Activated T-cell treated with anti-CD3 and anti-CD28 coated beads, Interleukin-2, amount 50 U/mL, for 72 hours (primary cell): ENCODE measurements at places on chromosomes 5 and 9.

DNA sequence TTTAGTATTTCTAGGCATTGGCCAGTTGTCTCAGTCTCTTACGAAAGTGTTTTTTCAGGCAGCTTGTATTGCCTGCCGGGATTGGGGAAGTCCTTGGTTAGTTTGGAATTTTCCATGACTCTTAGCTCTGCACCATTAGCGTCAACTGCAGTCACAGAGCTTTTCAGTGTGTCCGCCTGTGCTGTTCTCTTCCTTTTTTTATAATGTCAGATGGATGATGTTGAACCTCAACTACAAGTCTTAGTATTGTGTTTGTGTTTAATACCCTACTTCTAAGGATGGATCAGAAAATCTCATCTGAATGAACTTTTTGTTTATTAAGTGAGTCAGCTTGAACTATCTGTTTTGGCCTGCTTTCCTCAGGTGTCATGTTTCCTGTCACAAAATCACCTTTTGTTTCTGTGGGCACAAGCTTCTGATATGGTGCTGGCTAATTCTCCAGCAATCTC lies 33.1 kb downstream of the ATP6V0E1 start:
- no peaks in the 10 kb centered on the region for H3K27me3 ChIP-seq
- peak overlapping the region; percentile 4 for H3K4me3 ChIP-seq
- H3K36me3 ChIP-seq: peaks cover 2% of the 10 kb centered on the region
- H3K27ac ChIP-seq: peak overlapping the region; percentile 86
- H3K4me1 ChIP-seq: peaks cover 66% of the 10 kb centered on the region

- no peak overlapping the region for H3K4me3 ChIP-seq
- H3K4me1 ChIP-seq: no peaks in the 10 kb centered on the region
- H3K36me3 ChIP-seq: no peaks in the 10 kb centered on the region
- H3K27ac ChIP-seq: no peak overlapping the region
- H3K27me3 ChIP-seq: peaks cover 8% of the 10 kb centered on the region
Observed at GRCh38 chr9:34717996-34718614, 8.2 kb upstream of the CCL21 start.

DNA sequence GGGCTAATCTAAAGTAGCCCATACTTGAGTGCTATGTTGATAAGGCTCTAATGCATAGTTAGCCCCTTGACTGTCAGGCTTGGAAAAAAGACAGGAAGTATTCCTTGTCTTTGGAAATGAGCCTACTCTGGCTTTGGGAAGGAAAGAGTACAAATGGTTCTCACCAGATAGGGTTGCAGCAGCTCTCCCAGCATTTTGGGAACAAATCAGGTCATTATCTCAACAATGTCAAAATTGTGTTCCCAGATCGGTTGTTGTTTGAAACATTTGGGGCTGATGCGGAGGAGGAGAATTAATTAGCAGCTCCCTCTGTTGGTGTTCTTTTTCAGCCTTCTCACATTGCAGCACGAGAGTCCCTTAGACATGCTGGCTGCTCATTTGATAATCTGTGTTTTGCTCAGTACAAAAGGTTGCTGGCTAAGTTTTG lies 294.7 kb upstream of the DMRT1 start:
- H3K4me3 ChIP-seq: no peak overlapping the region
- H3K4me1 ChIP-seq: peaks cover 12% of the 10 kb centered on the region
- no peak overlapping the region for H3K27ac ChIP-seq
- H3K27me3 ChIP-seq: peaks cover 6% of the 10 kb centered on the region
- no peaks in the 10 kb centered on the region for H3K36me3 ChIP-seq
- DNase-seq: no peak

GRCh38 chr5:151288180-151288579 lies 15.4 kb downstream of the SLC36A3 start:
- no peak for DNase-seq
- H3K27me3 ChIP-seq: no peaks in the 10 kb centered on the region
- no peak overlapping the region for H3K27ac ChIP-seq
- no peaks in the 10 kb centered on the region for H3K36me3 ChIP-seq
- no peaks in the 10 kb centered on the region for H3K4me1 ChIP-seq

DNA sequence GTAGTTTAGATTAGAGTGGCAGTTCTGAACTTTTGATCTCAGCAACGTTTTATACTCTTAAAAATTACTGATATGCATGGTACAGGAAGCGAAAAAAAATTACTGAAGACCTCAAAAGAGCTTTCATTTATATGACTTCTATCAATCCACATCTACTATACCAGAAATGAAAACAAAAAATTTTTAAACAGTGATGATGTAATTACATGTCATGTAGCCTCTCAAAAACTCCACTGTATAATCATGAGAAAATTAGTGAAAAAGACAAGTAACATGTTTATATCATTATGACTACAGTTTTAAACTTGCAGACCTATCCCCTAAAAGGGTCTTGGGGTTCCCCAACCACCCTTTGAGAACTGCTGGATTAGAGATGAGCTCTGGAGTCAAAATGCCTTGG lies 9.3 kb downstream of the DNAJC18 start:
- H3K4me3 ChIP-seq: peak overlapping the region; percentile 50
- no peak for DNase-seq
- peak overlapping the region; percentile 87 for H3K27ac ChIP-seq
- peaks cover 26% of the 10 kb centered on the region for H3K4me1 ChIP-seq

DNA sequence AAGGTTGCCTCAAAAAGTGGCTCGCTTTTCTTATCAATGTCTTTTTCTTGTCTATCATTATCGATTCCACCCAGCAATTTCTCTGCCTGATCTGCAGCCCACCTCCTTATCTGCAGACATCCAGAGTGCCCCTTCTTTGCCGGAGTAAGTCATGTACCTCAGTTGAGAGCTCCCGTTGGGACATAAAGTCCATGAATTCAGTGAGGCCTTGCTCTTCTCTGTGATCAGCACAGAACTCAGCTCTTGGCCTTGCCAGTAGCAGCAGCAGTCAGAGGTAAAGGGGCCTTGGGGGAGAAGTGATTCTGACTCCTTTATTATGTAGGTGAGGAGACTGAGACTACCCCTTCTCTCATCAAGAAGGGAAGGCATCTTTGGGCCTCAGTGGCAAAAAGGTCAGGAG lies 24.9 kb upstream of the DCAF12 start:
- no peaks in the 10 kb centered on the region for H3K4me1 ChIP-seq
- no peak overlapping the region for H3K27ac ChIP-seq
- DNase-seq: no peak

- H3K4me3 ChIP-seq: peak overlapping the region; percentile 48
- peaks cover 18% of the 10 kb centered on the region for H3K27me3 ChIP-seq
- peak; percentile 39 for DNase-seq
- H3K4me1 ChIP-seq: peaks cover 7% of the 10 kb centered on the region
- no peak overlapping the region for H3K27ac ChIP-seq
Observed at GRCh38 chr9:133199648-133200321, 9.3 kb downstream of the OBP2B start.

DNA sequence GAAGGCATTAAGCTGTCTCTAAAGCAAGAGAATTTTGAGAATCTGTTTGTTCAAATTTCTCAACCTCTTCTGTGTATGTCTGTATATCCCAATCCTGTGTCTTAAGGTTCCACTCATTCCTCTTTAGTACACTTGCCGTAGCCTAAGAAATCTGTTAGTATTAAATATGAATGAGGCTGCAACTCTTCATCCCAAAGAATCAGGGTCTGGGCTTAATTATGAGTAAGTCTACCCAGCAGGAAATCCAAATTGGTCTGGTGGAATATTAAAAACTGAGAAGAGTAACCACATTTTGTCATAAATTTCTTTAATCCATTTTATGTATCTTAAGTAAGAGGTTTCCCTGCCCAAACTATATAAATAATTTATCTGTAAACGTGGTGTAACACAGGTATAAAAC lies 1171.2 kb downstream of the CDH12 start:
- H3K4me1 ChIP-seq: no peaks in the 10 kb centered on the region
- no peak overlapping the region for H3K4me3 ChIP-seq
- no peak overlapping the region for H3K27ac ChIP-seq
- no peaks in the 10 kb centered on the region for H3K27me3 ChIP-seq

DNA sequence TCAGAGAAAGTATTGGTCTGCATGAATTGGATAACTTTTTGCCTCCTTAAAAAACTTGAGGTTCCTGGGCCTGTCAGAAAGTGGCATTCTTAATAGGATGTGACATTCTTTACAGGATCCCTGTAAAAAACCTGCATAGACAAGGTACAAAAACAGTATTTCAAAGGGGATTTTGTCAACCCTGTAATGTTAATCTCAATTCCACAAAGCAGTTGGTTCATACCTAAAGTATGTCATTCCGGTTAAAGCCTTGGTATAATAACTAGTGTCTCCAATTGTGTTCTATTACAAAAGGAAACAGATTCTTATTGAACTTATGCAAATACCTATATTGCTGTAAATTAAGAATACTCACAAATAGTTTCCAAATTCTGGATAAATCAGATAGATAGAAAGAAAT lies 169.7 kb downstream of the CDH10 start:
- H3K27me3 ChIP-seq: no peaks in the 10 kb centered on the region
- H3K27ac ChIP-seq: no peak overlapping the region
- H3K4me1 ChIP-seq: no peaks in the 10 kb centered on the region

- H3K27ac ChIP-seq: no peak overlapping the region
- no peaks in the 10 kb centered on the region for H3K36me3 ChIP-seq
- H3K4me3 ChIP-seq: no peak overlapping the region
- H3K4me1 ChIP-seq: no peaks in the 10 kb centered on the region
- no peak for DNase-seq
- peaks cover 34% of the 10 kb centered on the region for H3K27me3 ChIP-seq
Observed at GRCh38 chr5:145872486-145872885, 328 bp downstream of the GRXCR2 start.

DNA sequence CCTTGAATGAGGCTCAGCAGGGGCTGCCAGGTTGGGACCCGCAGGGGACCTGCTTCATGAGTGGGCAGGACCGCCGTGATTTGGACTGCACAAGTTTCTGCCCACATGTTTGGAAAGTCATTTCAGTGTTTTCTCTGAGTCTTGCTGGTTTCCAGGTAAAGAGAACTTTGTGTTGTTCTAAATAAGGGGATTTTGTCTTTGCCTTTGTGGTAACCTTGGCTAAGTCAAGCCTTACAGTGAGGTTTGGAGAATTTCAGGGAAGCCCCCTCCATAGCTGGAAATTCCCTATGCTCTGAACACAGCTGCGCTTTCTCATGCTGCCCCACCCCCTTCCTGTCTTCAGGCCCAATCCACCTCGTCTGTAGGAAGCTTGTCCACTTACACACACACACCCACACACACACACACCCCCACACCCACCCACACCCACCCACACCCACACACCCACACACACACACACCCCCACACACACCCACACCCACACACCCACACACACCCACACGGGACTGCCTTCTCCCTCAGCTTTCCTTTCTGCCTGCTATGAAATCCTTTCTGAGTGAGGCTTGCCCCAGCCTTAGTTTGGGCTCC lies 270.1 kb downstream of the HSPA4 start:
- peak overlapping the region; percentile 48 for H3K27ac ChIP-seq
- H3K4me3 ChIP-seq: peak overlapping the region; percentile 39
- no peaks in the 10 kb centered on the region for H3K36me3 ChIP-seq
- no peaks in the 10 kb centered on the region for H3K27me3 ChIP-seq
- peaks cover 21% of the 10 kb centered on the region for H3K4me1 ChIP-seq
- peak; percentile 69 for DNase-seq
